ENCODE measurements at places on chromosomes 6 and 20.

GRCh38 chr6:121619987-121620740 is 184.7 kb downstream of the GJA1 start:
- DNase-seq, result no peak

GRCh38 chr6:113642714-113643406 is 214.3 kb upstream of the MARCKS start:
- no peak for DNase-seq

DNA sequence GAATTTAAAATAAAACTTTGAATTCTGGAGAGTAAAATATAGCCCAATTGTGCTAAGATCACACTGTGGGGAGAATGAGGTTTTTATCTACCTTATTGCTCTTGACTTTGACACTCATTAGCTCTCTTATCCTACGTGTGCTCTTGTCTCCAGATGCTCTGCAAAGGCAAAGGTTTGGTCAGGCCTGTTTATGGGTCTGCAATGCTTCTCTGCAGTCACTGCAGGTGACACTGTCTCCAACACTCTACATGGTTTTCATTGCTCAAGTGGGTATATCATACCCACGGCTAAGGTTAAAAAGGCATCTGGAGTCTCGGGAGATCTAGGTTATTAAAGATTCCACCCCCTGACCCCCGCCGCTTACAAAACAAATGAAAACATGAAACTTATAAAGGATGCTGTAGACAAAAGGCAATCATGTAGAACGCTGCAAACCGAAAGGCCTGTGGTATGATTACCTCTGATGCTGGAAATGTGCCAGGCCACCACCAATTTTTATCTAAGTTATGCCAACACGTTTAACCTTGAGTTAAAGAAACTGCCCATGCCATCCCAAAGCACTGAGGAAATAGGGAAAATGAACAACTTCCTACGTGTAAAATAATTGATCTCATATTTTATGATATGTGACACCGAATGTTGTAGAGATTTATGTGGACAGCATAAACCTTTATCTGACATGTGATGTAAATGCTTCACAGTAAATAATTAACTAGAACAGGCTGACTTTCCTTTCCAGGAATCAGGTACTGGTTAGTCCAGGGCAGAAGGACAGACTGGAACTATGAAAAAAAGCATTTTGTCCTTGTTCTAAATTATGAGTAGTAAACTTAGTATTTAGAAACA is 238.2 kb upstream of the NOX3 start:
- DNase-seq, result no peak

- no peak for DNase-seq
Observed at GRCh38 chr6:139853302-139853992, 479.0 kb upstream of the CITED2 start.

DNA sequence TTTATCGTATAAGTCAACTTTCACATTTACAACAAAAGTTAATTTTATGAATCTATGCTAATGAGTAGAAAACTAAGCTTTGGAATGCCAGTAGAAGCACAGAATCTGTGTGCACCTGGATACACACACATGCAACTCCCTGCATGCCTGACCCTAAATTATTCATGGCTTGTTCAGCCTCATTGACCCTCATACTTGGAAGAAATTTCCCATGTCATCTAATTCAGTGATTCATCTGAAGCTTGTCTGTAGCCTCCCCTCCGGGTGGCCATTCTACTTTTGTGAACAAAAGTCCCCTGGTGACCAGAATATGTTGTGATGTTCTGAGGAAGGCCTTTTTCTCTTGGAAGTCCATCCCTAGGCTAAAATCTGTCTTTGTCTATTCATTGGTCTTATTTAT is 1078.4 kb downstream of the KIF16B start:
- DNase-seq, result no peak

GRCh38 chr6:87785229-87785862 is 83.3 kb upstream of the AKIRIN2 start:
- DNase-seq, result no peak

GRCh38 chr20:59087829-59088433 is 45.3 kb upstream of the PRELID3B start:
- DNase-seq, result peak; percentile 86

- no peak for DNase-seq
Observed at GRCh38 chr20:7916648-7917047, 23.6 kb downstream of the HAO1 start.

- no peak for DNase-seq
Observed at GRCh38 chr20:24537210-24537609, 67.8 kb downstream of the SYNDIG1 start.

GRCh38 chr6:21589352-21590345 is 3.9 kb upstream of the SOX4 start:
- DNase-seq, result peak; percentile 70

- DNase-seq, result peak; percentile 47
Observed at GRCh38 chr6:39309942-39310531, 4.2 kb downstream of the KCNK17 start.

DNA sequence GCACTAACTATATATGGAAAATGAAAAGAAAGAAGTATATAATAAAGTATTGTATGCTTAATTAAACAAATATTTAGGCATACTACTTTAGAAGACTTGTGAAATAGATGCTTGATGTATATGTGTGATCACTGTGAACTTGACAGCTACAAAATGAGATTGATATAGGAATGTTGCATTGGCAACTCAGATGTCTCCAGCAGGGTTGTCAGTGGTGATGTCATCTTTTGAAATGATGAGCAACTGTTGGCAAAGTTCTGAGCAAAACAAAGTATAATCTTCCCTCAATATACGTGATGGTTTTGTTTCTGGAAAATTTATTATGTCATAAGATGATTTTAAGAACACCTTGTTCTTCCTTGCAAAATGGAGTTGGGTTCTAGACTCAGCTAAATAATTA is 133.8 kb downstream of the ARID1B start:
- DNase-seq, result no peak

DNA sequence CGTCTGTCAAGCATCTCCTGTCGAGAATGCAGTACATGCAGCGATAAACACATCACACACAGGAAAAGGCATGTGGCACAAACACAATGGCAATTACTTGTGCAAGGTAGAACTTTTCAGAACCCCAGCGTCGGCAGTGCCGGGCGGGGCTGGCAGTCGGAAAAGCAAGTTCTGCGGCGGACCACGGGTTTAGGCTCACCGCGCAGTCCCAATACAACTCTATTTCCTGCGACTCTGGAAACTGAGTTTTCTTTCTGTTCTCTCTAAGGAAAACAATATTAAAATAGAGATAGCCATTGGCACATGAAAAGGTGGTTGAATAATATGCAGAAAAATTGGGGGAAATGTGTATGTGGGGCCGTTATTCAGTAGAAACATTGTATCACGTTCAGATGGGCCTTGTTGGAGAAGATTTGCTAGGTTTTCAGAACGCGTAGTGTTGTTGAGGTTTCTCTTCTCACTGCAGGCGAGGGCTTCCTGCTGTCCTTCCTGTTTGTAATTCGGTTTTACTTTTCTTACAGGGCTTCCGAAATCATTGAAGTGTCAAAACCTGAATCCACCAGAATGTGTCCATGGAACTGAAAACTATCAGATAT is 369.5 kb downstream of the THBS2 start:
- no peak for DNase-seq

DNA sequence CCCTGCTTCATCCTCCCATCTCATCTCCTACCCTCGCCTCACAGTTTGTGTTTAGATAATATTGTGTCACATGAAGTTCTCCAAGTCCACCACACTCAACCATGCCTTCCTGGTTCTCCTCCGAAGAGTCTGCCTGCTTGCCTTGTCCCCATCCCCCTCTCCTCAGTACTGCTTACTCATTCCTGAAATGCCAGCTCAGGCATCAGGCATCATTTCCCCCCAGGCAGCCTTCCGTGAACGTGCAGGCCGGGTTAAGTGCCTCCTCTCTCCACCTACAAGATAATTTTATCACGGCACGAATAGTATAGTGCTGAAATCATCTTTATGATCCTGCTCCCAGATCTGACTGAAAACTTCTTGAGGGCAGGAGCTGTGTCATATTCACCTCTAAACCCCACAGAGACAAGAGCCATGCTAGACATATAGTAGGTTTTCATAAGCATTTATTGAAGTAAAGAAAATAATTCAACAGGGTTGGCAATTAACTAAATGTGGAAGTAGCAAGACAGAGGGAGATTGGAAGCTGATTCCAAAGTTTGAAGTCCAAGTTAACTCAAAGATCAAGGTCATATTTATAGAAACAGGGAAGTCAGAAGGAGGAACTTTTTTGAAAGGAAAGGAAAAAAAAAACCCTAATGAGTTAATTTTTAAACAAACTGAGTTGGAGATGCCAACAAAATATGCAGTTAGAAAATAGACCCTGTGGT is 48.7 kb upstream of the BMP2 start:
- no peak for DNase-seq

GRCh38 chr6:118768904-118769325 is 117.5 kb upstream of the CEP85L start:
- peak; percentile 14 for DNase-seq

GRCh38 chr20:47950124-47950912 is 165.0 kb upstream of the SULF2 start:
- no peak for DNase-seq

DNA sequence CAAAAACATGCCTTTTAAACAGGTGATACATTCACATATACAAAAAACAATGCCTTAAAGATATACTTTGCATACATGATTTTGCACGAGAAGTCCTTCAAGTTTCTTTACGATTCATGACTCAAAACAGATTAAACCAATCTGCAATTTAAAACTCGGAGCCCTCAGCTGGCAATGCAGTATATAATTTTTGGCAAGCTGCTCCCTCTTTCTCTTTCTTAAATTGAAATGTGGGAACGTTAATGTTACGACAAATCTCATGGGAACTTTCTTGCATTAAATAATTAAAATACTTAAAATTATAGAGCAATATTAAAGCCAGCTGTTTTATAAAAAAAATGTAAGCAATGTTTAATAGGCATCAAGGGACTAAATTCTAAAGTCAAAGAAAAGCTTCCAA is 334.6 kb downstream of the ESR1 start:
- DNase-seq, result no peak

GRCh38 chr6:131061041-131061750 is 1.8 kb downstream of the EPB41L2 start:
- no peak for DNase-seq

- no peak for DNase-seq
Observed at GRCh38 chr6:43964659-43965570, 162.3 kb downstream of the MRPL14 start.

- no peak for DNase-seq
Observed at GRCh38 chr6:142822842-142823241, 122.1 kb downstream of the HIVEP2 start.

DNA sequence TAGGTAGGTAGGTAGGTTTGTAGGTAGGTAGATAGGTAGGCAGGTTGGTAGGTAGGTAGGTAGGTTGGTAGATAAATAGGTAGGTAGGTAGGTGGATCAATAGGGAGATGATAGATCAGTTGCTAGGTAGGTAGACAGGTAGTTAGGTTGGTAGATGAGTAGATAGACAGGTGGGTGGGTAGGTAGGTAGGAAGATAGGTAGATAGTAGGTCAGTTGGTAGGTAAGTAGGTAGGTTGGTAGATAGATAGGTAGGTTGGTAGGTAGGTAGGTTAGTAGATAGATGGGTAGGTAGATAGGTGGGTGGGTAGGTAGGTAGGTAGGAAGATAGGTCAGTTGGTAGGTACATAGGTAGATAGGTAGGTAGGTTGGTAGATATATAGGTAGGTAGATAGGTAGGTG is 72.0 kb upstream of the PDE10A start:
- no peak for DNase-seq

DNA sequence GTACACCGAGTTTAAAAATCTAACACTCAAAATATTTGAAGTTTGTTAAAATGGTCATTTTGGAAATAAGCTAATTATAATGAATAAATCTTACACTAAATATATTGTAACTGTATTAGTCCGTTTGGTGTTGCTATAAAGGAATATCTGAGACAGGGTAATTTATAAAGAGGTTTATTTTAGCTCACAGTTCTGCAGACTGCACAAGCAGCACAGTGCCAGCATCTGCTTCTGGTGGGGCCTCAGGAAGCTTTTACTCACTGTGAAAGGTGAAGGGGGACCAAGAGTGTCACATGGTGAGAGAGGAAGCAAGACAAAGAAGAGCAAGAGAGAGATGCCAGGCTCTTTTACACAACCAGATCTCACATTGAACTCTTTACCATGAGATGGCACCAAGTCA is 17.1 kb downstream of the ELOVL5 start:
- DNase-seq, result no peak

DNA sequence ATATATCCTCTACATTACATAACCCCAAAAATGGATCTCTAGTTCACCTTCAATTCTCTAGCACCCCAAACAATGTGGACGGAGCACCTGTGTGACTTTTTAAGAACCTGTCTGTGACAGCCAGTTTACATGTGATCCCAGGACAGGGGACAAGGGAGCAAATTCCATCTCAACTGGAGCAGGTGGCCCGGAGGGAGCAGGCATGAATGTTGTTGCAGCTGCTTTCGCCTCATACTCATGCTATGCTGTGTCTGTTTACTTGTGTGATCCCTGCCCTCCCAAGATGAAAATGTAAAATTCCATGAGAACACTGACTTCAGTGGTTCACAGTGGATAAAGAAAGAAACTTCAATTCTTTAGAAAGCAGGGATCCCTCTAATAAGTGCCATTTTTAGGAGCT is 600.3 kb downstream of the CDH26 start:
- DNase-seq, result no peak

- no peak for DNase-seq
Observed at GRCh38 chr6:64914124-64914523, 792.9 kb downstream of the EYS start.

- no peak for DNase-seq
Observed at GRCh38 chr6:143361536-143362191, 88.8 kb downstream of the ADAT2 start.

DNA sequence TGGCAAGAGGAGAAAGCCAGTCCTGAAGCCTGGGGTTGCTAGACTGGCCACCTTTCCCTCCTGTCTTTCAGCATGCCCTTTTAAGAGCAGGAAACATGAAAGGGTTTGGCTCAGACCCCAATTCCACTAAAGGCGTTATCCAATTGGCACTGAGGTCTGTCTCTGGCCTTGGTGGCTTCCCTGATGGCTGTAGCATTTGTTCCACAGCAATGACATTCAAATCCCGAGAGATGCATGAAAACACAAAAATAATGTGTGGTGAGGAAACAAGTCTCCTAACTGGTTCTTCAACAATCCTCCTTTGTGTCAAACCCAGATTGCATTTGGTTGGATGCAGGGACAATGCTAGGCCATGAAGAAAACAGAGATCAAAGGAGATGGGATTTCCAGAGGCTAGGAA is 56.5 kb upstream of the ADTRP start:
- DNase-seq, result no peak

- no peak for DNase-seq
Observed at GRCh38 chr20:36802326-36803222, 29.0 kb upstream of the DSN1 start.

- DNase-seq, result no peak
Observed at GRCh38 chr20:18754030-18754652, 59.4 kb upstream of the SCP2D1 start.

DNA sequence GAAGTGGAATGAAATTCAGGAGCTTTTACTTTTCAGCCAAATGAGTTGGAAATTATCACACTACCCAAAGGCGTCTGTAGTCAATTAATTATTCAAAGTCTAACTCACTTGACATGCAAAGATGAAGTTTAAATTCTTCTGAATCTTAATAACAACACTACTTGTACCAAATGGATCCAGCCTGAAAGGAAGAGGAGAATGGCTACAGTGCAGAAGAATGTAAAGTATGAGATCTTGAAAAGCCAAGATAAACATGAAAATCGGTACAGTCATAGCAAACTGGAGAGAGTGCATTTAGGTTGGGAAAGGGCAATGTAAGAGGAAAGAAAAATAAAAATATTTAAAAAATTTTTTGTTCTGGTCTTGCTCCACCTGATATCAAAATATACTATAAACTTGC is 195.5 kb downstream of the SIM1 start:
- DNase-seq, result no peak

- no peak for DNase-seq
Observed at GRCh38 chr6:18350712-18351111, 36.4 kb upstream of the RNF144B start.

All from CD4-positive, alpha-beta T cell treated with Interleukin-2 at 100 ng/mL for 4 hours (primary cell).